ENCODE measurements at places on chromosomes 7 and 10. TPM values are rescaled to one million over a fixed set of nuclear protein-coding genes. Genes with fewer than 3 reads are reported as not detected.

Gene ABLIM1
- 195 TPM for total RNA-seq

Gene THNSL1
- 3.9 TPM for total RNA-seq

Gene CALD1
- 137 TPM for total RNA-seq

Gene OR6B1
- total RNA-seq, result not detected

Gene CEP55
- total RNA-seq, result 3.4 TPM

Gene ITGA8
- total RNA-seq, result 25.5 TPM

Gene EIF3A
- total RNA-seq, result 89.1 TPM

Gene LAMB1
- total RNA-seq, result 187 TPM

Gene TRPV6
- total RNA-seq, result 1.1 TPM

Gene RHOBTB1
- total RNA-seq, result 16.3 TPM

Gene EN2
- total RNA-seq, result not detected

Gene BAIAP2L1
- 31.8 TPM for total RNA-seq

Gene PCLO
- 5.9 TPM for total RNA-seq

Gene GRID1
- 1.1 TPM for total RNA-seq

Gene PAX4
- total RNA-seq, result not detected

Gene KIAA1549
- total RNA-seq, result 4.8 TPM

Gene SNCG
- total RNA-seq, result 15.0 TPM

Gene GOT1
- total RNA-seq, result 28.0 TPM

Gene TFR2
- 0.67 TPM for total RNA-seq

Gene NKX1-2
- total RNA-seq, result not detected

Gene PODXL
- total RNA-seq, result 124 TPM

Gene PTPRZ1
- 0.55 TPM for total RNA-seq

Gene C10orf105
- 0.17 TPM for total RNA-seq

Gene DOCK1
- 47.4 TPM for total RNA-seq

Gene SPDYE1
- total RNA-seq, result not detected

Gene SPDYE2
- not detected for total RNA-seq

Gene MSS51
- 2.7 TPM for total RNA-seq

Gene JCAD
- total RNA-seq, result 43.1 TPM

Gene HABP2
- 0.24 TPM for total RNA-seq

Gene HOXA5
- total RNA-seq, result 21.6 TPM

Gene C10orf90
- not detected for total RNA-seq

Gene RAPGEF5
- total RNA-seq, result 64.6 TPM

Gene AKR1C2
- total RNA-seq, result 12.0 TPM

Gene UBE2D4
- 26.4 TPM for total RNA-seq

Gene CALML3
- not detected for total RNA-seq

Gene FAM180A
- total RNA-seq, result 6.8 TPM

Measured in left lung (tissue), 14 donors.